ENCODE measurements at places on chromosomes 6 and 20. TPM values are rescaled to one million over a fixed set of nuclear protein-coding genes. Genes with fewer than 3 reads are reported as not detected.

FAM83C gene
- not detected for total RNA-seq

DNA sequence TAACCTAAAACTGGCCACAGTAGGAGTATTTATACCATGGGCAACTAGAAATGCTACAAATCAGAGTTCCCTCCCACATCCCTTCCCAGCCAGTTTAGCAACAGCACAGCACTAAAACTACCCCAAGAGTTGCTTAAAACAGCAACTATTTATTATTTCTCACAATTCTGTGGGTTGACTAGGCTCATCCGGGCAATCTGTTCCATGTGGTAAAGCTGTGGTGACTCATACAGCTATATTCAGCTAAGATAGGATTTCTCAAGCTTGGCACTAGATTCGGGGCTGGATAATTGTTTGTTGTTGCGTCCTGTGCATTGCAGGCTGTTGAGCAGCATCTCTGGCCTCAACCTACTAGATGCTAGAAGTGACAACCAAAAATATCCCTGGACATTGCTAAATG, 8.6 kb upstream of the HECA start:
- no peaks in the 10 kb centered on the region for H3K27me3 ChIP-seq
- H3K4me1 ChIP-seq: peaks cover 13% of the 10 kb centered on the region
- peak overlapping the region; percentile 33 for H3K27ac ChIP-seq
- no peak overlapping the region for H3K4me3 ChIP-seq
- DNase-seq: no peak
- no peaks in the 10 kb centered on the region for H3K36me3 ChIP-seq

DNA sequence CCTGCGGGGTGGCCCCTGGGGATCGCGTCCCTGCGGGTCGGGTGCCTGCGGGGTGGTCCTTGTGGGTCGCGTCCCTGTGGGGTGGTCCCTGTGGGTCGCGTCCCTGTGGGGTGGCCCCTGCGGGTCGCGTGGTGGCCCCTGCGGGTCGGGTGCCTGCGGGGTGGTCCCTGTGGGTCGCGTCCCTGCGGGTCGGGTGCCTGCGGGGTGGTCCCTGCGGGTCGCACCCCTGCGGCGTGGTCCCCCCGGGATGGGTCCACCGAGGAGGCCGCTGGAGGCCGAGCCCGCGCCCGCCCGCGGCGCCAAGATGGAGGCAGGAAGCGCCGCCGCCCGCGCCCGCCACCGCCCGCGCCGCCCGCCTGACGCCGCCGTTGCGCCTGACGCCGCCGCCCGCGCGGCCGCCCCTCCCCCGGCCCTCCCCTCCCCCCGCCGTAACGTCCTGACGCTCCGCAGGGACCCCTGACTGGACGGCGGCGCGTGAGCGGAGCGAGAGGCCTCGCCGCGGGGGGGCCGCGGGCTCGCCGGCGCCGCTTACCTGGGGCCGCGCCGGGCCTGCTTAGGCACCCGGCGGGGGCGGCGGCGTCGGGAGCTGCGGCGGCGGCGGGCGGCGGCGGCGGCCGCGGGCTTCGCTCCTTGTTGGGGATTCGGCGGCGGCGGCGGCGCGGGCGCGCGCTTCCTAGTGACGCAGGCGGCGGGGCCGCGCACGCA, at the start of gene GMEB2:
TSS of gene GMEB2 (minus strand) at position 678 of the 705 bp plus-strand sequence. CDS start 7,704 bp downstream, outside the sequence.
- H3K27ac ChIP-seq: peak within 1 kb of the TSS; percentile 95
- no peaks in the 10 kb centered on the region for H3K27me3 ChIP-seq
- peak within 1 kb of the TSS; percentile 99 for H3K4me3 ChIP-seq
- no peak for DNase-seq
- no peaks in the 10 kb centered on the region for H3K36me3 ChIP-seq
- H3K4me1 ChIP-seq: peaks cover 18% of the 10 kb centered on the region

- DNase-seq: no peak
- H3K27me3 ChIP-seq: no peaks in the 10 kb centered on the region
These were observed 149.4 kb upstream of the MLIP start for GRCh38 chr6:53961679-53962370.

- peak overlapping the region; percentile 83 for H3K27ac ChIP-seq
- no peaks in the 10 kb centered on the region for H3K27me3 ChIP-seq
- DNase-seq: no peak
- H3K36me3 ChIP-seq: no peaks in the 10 kb centered on the region
These were observed 8.2 kb upstream of the SLC2A12 start for GRCh38 chr6:134060491-134061106.

DNA sequence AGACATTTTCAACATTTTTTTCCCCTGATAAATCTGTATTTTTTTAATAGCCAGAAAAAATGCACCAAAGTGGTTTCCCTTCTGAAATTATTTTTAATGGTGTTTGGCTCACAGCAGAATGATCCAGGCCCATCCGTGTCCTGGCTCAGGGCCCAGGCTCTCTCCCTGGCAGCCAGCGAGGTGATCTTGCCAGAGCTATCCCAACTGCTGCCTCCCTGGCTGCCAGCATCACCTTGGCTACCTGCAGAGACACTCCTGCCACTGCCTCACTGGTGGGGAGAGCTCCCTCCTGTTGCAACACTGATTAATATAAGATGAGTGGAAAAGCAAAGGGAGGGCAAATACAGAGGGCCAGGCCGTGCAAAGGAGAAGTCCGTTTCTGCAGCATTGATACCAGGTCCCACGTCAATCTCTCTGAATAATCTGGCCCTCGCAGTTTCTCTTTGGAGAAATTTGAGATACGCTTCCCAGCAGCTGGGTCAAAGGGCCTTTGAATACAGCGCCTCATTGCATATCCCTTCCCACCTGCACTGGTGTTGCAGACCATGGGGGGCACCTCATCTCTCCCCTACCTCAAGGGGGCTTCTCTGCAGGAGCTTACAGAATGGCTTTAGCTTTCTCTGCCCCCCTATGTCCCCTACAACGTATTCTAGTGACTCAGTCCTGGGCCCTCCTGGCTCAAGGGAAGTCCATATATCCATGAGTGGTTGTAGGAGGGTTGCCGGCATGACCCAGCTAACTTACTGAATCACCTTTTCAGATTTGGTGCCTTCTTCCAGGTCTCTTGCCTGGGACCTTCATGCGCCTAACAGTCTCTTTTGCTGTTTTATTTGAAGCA, 12.8 kb upstream of the DSTN start:
- peaks cover 68% of the 10 kb centered on the region for H3K4me1 ChIP-seq
- no peaks in the 10 kb centered on the region for H3K36me3 ChIP-seq
- H3K27me3 ChIP-seq: no peaks in the 10 kb centered on the region
- H3K27ac ChIP-seq: peak overlapping the region; percentile 98
- peak overlapping the region; percentile 38 for H3K4me3 ChIP-seq
- no peak for DNase-seq

GRCh38 chr6:109059153-109059552, 35.5 kb downstream of the SESN1 start:
- peaks cover 52% of the 10 kb centered on the region for H3K4me1 ChIP-seq
- DNase-seq: no peak
- H3K27ac ChIP-seq: no peak overlapping the region
- no peaks in the 10 kb centered on the region for H3K27me3 ChIP-seq

GRCh38 chr6:130453230-130453629, 87.4 kb downstream of the TMEM200A start:
- no peak overlapping the region for H3K4me3 ChIP-seq
- DNase-seq: no peak
- no peak overlapping the region for H3K27ac ChIP-seq
- no peaks in the 10 kb centered on the region for H3K36me3 ChIP-seq
- no peaks in the 10 kb centered on the region for H3K4me1 ChIP-seq

- DNase-seq: no peak
- H3K36me3 ChIP-seq: no peaks in the 10 kb centered on the region
- H3K27me3 ChIP-seq: no peaks in the 10 kb centered on the region
These were observed 2.9 kb upstream of the RAET1E start for GRCh38 chr6:149900620-149901443.

- H3K27ac ChIP-seq: no peak overlapping the region
- no peaks in the 10 kb centered on the region for H3K27me3 ChIP-seq
- peaks cover 14% of the 10 kb centered on the region for H3K36me3 ChIP-seq
- H3K4me1 ChIP-seq: peaks cover 5% of the 10 kb centered on the region
- DNase-seq: no peak
These were observed 3.3 kb upstream of the COQ3 start for GRCh38 chr6:99397287-99397686.

Data from thoracic aorta (tissue), 2 donors.